ENCODE measurements at places on chromosomes 3 and 15.

DNA sequence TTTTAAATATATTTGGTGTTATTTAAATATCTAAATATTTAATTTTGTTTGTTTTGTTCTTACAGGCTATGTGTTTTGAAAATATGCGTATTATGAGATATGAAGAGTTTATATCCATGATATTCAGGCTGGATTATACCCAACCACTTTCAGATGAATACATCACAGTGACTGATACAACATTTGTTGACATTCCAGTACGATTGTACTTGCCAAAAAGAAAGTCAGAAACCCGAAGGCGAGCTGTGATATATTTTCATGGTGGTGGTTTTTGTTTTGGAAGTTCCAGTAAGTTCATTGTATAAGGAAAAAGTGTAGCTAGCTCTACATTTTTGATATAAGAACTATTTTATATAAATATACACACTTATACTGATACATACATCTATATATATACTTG, 6.9 kb downstream of the AADACL2 start:
- DNase-seq: no peak

GRCh38 chr3:54028372-54028771, 94.0 kb upstream of the CACNA2D3 start:
- no peak for DNase-seq

- DNase-seq: no peak
Measured at GRCh38 chr3:78015856-78016255, 976.0 kb downstream of the ROBO2 start.

DNA sequence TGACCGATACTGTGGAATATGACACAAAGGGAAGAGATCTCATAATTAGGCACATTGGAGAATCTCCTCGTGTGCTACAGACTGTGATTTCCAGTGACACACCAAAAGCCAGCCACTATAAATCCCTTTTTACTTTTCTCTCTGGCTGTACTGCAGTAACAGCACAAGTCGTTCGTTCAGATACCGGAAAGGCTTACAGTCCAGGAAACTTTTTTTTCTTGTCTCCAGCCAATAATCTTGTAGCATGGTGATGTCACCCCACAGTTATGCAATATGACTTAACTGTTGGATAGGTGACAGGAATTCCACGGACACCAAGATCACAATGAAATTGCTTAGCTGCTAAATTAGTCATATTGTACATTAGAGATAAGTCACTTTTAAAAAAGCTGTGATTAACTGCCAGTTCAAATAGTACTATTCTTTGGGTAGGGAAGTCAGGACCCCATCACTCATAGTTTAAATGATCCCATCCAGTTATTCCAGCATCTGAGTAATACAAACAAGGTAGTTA, 36.3 kb upstream of the TSC22D2 start:
- peak; percentile 99 for DNase-seq
